ENCODE measurements at places on chromosomes 16 and 17.
A peak's percentile ranks its signal among the peaks of the same experiment; 100 is the strongest.

GRCh38 chr17:50904518-50905459, 38.6 kb upstream of the TOB1 start:
- peak; percentile 64 for DNase-seq

GRCh38 chr16:23145186-23145585, 4.1 kb downstream of the USP31 start:
- DNase-seq, result no peak

DNA sequence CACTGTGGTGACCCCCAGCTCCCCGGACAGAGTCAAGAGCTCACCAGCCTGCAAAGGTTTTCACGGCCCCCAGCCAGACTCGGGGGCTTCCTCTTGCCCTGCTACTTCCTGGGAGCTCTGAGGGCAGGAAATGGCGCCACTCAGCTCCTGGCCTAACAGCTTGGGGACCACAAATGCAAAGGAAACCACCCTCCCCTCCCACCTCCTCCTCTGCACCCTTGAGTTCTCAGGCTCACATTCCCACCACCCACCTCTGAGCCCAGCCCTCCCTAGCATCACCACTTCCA, 375 bp upstream of the SPN start:
- DNase-seq, result no peak

GRCh38 chr17:81249223-81250040, 10.3 kb downstream of the NDUFAF8 start:
- DNase-seq, result no peak

DNA sequence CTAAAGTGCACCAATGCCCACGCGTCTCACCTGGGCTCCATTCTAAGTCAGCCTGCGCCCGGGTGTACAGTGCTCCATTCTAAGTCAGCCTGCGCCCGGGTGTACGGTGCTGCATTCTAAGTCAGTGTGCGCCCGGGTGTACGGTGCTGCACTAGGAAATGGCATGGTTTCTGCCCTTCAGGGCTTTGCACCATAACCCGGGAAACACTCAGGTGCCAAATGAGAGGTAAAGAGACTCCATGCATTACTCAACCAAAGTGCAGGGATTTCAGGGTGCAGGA, 29.2 kb upstream of the FASN start:
- DNase-seq, result no peak

DNA sequence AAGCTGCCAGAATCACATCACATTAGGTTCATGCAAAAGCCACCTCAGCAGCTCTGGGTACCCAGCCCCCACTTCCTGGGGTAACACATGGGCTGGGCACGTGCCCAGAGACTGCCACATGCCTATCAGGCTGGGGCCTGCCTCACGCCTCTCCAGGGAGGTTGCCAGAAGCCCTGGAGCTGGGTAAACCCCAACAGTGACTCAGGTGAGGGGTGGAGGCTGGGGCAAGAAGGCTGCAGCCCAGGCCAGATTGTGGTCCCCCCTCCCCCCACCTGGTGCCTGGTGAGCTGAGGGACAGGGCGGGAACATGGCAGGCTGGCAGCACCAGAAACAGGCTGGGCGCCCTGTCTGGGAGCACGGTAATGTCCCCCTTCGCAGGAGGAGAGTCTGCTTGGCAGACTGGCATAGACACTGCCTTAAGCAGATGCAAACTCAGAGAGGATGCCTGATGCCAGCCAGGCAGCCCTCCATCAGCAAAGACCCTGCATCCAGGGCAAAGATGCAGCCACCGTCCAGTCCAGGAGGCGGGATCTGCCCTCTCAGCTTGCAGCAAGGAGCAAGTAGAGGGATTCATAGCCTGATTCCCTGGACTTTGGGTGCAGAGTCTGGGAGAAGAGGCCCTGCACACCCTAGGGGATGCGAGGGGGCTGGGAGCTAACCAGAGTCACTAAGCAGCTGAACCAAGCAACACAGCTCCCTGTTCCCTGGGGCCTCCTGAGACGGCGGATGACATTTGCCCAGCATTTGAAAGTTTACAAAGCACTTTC, 28.8 kb downstream of the NGFR start:
- DNase-seq, result no peak

GRCh38 chr17:79576333-79576732, 34.5 kb downstream of the RBFOX3 start:
- no peak for DNase-seq

GRCh38 chr17:72863526-72864211, 228.8 kb downstream of the SLC39A11 start:
- DNase-seq, result peak; percentile 18

GRCh38 chr16:9660898-9661297, 521.3 kb downstream of the GRIN2A start:
- no peak for DNase-seq

DNA sequence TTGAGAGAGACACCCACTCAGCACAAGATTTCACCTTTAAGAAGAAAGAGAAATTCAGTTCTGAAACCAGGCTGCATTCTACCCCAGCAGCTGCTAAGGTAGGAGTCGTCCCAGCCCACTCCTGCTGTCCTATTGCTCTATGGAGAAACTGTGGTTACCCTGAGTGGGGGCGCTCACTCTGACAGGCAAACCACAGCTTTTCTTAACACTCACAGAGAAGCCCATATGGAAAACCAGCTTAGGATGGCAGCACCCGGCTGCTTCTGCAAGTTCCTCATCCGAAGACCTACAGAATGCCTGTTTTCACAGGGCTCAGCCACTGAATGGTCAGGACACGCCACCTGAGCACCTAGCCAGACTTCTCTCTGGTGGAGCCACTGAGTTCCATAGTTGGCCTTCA, 7.5 kb downstream of the ATP5PD start:
- DNase-seq, result no peak

All from eye (tissue), 1 donor.